ENCODE measurements at places on chromosomes 7 and 10. TPM values are rescaled to one million over a fixed set of nuclear protein-coding genes. Genes with fewer than 3 reads are reported as not detected.

The WNT8B gene
- 0.06 TPM for polyA plus RNA-seq

The SPDYE5 gene
- not detected for polyA plus RNA-seq

The BAMBI gene
- polyA plus RNA-seq: 1.2 TPM

The SP8 gene
- not detected for polyA plus RNA-seq

The EPHB4 gene
- 29.1 TPM for polyA plus RNA-seq

The ANKRD22 gene
- polyA plus RNA-seq: 9.7 TPM

The MEIG1 gene
- polyA plus RNA-seq: not detected

The PNLIPRP3 gene
- polyA plus RNA-seq: not detected

The SLC13A4 gene
- 0.12 TPM for polyA plus RNA-seq

The TRIM50 gene
- polyA plus RNA-seq: 0.07 TPM

The TMEM213 gene
- polyA plus RNA-seq: 0.01 TPM

The VCL gene
- polyA plus RNA-seq: 6.2 TPM

The TUBB8 gene
- 0.66 TPM for polyA plus RNA-seq

The TMEM254 gene
- 13.6 TPM for polyA plus RNA-seq

The TET1 gene
- under 0.01 TPM for polyA plus RNA-seq

The OR2A7 gene
- polyA plus RNA-seq: 0.60 TPM

The HSPA12A gene
- polyA plus RNA-seq: 1.4 TPM

The RBP4 gene
- polyA plus RNA-seq: 3.0 TPM

The ASIC3 gene
- polyA plus RNA-seq: 0.46 TPM

The C10orf67 gene
- polyA plus RNA-seq: not detected
